ENCODE measurements at places on chromosomes 7 and 10. TPM values are rescaled to one million over a fixed set of nuclear protein-coding genes. Genes with fewer than 3 reads are reported as not detected.

GRCh38 chr7:44147026-44147991 is 6.2 kb upstream of the MYL7 start:
- DNase-seq, result no peak

Gene PON3
- total RNA-seq, result not detected

DNA sequence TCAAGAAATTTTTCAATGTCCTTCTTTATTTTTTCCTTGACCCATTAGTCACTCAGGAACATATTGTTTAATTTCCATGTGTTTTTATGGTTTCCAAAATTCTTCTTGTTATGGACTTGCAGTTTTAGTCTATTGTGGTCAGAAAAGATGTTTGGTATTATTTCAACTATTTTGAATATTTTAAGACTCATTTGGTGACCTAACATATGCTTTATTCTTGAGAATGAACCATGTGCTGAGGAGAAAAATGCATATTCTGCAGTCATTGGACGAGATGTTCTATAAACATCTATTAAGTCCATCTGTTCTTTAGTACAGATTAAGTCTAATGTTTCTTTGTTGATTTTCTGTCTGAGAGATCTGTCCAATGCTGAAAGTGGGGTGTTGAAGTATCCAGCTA is 42.3 kb upstream of the MDFIC start:
- DNase-seq, result peak; percentile 24

GRCh38 chr10:11345224-11346054 is 266.0 kb downstream of the USP6NL start:
- peak; percentile 49 for DNase-seq

DNA sequence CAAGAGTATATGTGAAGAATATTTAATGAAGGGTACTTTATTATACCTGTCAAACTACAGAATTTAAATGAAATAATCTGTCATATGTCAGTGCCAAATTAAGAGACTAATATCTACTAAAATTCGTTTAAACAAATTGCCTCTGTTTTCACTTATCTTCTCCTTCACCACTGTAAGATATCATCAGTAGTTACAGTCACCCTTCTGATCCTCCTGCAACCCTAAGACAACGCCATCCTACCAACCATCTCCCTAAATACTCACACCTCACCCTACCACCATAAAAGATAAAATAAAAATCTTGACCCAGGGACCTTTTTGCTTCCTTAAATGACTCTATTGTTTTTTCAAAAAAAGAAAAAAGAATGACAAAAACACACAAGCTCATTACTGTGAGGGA is 20.8 kb downstream of the EZH2 start:
- DNase-seq, result no peak

- peak; percentile 66 for DNase-seq
Measured at GRCh38 chr7:127831318-127832219, 179.6 kb downstream of the SND1 start.
